ENCODE measurements at places on chromosomes 7 and 10.

GRCh38 chr7:1026721-1027161 lies 17.6 kb upstream of the GPR146 start:
- no peak for DNase-seq

GRCh38 chr10:85612378-85612775 lies 754.2 kb downstream of the GRID1 start:
- no peak for DNase-seq

DNA sequence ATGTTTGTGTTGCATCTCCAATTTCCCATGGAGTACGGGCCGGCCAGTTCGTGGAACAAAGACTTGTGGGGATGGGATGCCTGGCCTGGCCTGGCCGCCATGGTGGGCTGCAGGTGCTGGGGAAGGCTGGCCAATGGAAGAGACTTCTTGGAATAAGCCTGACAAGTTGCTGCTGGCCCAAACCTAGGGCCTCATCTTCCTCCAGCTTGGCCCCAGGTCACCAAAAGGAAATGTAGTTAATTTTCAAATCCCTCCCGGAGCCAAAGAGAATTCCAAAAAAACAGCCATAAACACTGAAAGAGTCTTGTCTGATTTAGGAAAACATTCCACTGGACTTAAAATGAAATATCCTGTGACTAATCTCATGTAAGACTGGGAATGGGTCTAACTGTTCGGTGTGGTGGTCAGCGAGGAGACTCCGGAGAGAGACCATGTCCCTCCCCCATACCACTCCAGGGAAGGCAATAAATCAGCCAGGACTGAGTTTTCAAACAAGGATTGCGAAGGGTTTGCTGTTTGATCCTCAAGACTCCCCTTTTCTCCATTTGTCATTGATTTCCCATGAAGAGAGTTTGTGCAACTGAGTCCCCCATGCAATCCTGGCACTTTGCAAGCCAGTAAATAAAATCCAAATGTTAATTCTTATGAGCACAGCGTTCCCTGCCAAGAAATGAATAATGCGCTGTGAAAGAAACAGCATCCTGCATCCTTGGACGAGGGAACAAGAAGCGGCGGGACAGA lies 128.7 kb upstream of the HABP2 start:
- no peak for DNase-seq

DNA sequence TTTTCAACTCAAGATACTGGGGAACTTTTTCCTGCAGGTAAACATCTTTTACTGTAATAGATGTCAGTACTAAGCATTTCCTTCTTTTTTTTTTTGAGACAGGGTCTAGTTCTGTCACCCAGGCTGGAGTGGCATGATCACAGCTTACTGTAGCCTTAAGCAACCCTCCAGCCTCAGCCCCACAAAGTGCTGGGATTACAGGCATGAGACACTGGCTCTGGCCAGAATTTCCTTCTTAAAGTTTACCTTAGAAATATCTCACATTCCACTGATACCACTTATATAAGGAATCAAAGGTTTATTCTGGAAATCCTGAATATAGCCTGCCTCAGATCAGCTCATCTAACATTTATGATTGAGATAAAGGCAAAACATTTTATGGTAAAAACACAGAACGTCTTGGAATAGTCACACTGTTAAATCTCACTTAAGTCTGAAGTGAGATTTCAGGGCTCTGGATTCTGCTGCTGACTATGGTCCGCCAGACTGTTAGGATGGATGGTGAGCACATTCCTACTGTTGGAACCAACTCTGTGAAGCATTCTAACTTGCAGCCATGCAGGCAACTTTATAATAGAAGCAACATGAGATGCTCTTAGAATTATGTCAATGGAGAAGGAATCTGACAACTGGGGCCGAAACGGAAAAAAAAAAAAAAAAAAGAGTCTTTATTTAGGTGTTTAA lies 151.9 kb downstream of the ZMYND11 start:
- DNase-seq: peak; percentile 41

DNA sequence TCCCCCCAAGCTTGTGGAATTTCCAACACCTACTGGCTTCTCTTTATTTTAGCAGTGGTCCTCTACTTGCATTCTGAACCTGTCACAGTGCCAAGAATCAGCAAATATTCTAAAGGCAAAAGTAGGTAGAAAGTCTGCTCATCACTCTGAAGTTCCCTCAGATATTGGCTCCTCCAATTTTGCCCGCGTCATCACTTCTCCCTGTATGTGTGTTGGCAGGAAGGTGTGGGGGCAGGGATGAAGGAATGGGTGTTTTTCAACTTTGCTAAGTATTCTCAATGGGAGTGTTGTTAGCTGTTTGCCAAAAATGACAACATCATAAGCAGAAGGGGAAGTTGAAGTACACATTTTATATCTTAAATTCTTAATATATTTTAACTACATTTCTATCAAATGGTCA lies 226.2 kb downstream of the POLR1F start:
- no peak for DNase-seq

GRCh38 chr7:150357270-150357669 lies 11.4 kb upstream of the REPIN1 start:
- DNase-seq: no peak
